ENCODE measurements at places on chromosomes 13 and 19.

DNA sequence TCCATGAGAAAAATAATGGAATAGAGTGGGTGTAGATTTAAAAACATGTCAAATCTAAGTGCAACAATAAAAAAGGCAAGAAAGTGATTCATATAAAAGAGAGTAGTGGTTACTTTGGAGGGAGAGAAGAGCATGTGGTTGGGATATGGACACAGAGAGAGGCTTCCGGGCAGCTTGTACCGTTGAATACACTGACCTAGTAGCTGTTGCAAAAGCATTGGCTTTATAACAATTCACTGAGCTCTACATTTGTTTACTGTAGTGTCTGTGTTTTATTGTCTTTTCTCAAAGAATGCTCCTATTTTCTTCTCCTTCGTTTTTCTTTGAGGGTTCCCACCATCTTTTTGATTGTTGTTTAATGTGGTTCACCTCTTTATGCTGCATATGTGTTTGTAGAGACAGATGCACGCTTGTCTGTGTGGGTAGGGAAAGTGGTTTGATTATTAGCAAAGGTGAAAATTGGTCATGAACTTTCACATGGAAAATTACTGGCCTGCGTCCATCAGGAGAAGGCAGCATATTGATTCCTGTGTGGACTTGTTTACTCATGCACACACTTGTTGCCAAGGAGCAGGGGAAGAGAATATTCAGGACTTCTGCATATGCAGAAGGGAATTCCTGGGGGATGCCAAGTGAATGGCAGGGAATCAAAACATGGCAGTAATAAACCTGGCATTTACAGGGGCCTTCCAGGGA is 29.9 kb upstream of the IRS2 start:
- no peak for DNase-seq

- no peak for DNase-seq
Measured at GRCh38 chr19:35140207-35140961, 1.8 kb downstream of the FXYD1 start.

GRCh38 chr19:8510589-8511115 is 3.3 kb downstream of the ZNF414 start:
- DNase-seq, result no peak

GRCh38 chr13:42574435-42575311 is 721 bp downstream of the TNFSF11 start:
- no peak for DNase-seq

- peak; percentile 84 for DNase-seq
Measured at GRCh38 chr13:48500652-48501197, 32.2 kb downstream of the RCBTB2 start.
